ENCODE measurements at places on chromosomes 16 and 17.

- DNase-seq: no peak
Measured at GRCh38 chr16:21667575-21667974, 3.8 kb downstream of the OTOA start.

DNA sequence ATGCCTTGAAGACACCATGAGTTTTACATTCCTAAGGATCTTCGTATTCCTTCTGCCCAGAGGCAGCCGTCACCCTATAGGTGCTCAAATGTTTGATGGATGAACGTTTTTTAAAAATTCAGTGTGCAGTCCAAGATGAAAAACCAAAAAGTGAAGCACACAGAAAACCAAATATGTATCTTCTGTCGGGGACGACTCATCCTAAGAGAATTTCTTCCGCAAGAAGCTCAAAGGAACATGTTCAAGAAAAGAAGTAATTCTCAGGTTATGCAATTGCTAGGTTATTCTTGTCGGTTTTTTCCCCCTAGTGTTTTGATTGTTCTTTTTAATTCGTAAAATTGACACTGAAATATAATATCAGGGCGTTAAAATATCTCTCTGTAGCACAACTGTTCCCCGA lies 1.4 kb downstream of the CENPV start:
- no peak for DNase-seq

DNA sequence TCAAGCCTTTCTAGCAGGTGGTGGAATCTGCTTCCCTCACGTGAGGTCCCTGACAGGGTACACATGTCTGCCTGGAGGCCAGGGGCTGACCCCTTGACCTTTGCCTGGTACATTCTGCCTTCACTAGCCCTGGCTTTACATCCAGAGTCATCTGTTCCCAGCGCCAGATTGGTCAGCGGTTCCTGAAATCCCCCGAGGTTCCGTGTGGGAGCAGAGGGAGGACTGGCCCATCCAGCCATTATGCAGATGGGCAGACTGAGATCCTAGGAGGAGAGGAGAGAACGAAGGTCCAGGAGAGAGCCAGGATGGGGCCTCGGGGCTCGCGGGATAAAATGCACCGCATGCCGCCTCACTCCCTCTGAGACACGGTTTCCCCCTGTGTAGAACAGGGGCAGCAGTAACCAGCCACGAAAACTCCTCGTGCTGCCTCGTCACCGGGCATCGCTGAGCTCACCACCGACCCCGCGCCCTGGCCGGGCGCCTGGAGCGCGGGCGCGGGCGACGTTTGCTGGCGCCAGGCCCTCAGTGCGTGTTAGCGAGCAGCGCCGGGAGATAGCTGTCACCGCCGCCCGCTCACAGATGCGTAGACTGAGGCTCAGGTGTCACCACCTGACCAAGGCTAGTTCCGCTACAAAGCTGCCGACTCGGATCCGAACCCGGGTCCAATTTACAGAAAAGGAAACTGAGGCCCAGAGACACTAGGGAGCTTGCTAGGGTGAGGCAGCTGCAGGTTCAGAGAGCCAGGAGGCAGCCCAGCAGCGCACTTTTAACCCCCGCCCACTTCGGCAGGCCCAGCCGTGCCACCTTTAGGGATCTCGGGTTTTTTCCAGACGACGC lies 811 bp upstream of the MAP2K3 start:
- peak; percentile 18 for DNase-seq

DNA sequence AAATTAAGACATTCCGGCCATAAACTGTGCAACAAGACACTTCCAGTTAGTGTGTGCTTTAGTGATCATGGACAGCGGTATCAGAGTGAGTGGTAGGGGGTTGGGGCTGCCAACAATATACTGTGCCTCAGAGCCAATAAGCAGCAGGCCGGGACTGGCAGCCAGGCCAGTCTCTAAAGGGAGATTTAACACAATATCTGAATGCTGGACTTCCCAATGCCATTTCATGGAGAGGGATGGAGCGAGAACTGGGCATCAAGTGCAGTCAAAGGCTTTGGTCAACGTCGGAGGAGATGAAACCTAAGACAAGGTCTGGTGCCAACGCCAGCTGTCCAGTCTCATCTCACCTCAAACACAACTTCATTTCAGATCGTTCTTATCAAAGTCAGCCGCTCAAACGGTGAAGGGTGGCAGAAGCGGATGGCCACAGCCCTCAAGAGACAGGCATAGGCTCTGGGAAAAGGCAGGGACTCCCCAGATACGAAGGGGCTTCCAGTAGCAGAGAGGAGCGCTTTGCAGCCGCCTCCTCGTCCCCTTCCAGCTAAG lies 935 bp downstream of the USP32 start:
- peak; percentile 55 for DNase-seq

- no peak for DNase-seq
Measured at GRCh38 chr16:88378401-88378800, 4.4 kb upstream of the ZNF469 start.

- DNase-seq: peak; percentile 90
Measured at GRCh38 chr17:1082579-1082978, 85.7 kb downstream of the TIMM22 start.

DNA sequence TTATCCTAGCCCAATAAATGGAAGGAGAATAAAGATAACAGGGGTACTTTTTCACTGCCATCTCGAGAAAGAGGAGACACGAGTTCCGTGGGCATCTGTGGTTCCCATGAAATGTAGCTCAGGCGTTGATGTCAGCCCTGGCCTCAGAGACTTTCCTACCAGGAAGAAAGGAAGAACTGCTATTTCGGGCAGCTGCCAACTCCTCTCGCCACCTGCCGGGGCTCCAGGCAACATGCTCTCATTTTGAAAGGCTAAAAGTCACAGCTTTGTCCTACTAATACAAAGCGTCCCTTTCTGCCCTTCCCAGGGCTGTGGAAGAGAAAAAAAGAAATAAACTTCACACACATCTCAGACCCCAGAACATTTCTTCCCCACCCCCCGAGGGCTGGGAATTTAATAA lies 65.8 kb downstream of the DHRS7C start:
- DNase-seq: peak; percentile 40

DNA sequence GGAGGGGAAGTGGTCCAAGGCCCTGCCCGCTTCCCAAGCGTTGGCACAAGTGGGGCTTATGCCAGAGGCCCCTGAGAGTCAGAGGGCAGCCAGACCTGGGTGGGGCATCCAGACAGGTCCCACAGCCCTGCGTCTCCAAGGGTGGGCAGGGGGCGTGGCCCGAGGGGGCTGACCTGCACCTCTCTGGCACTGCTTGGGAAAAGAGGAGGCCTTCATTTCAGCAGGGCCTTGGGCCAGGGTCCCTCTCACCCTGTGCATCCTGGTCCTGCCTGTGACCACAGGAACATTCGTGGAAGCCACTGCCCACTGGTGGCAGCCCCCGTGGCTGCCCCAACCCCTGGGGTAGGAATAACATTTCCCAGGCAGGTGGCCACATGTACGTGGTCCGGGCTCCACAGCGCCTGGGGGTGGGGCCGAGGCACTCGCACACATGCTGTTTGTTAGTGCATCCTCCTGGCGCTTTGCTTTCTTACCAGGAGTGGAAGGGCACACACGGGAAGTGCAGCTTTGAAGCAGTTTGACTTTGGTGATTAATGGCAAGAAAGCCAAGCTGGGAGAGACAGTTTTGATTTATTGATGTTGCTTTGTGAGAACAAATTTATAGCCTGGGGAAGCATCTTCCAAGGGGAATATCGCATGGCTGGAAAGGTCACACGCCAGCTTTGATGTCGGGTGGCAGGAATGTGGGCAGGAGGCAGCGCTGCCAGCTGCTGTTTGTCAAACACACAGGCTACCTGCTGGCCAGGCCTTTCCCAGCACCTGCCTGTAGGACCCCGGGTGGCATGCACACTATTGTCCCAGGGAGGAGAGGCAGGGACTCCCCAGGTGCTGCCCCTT lies 4.3 kb downstream of the CENPX start:
- peak; percentile 61 for DNase-seq

DNA sequence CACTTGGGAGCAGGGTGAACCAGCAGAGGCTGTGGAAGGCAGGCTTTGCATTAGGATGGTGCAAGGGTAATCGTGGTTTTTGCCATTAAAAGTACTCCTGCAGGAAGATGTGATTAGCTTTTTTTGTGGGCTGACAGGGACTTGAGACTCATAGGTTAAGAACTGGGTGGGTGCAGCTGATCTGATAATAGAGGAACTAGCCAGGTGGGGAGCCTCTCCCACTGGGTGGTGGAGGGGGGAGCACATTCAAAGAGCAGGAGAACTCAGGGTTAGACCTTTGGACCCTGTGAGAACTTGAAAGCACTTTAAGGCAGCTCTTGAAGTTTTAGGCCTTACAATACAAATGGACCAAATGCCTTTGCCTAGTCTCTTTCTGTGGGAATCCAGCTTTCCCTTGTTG lies 32.4 kb downstream of the CCL4 start:
- no peak for DNase-seq

- DNase-seq: no peak
Measured at GRCh38 chr16:4801051-4801961, 1.1 kb downstream of the ROGDI start.

- no peak for DNase-seq
Measured at GRCh38 chr16:85216522-85217375, 104.5 kb upstream of the CIBAR2 start.

GRCh38 chr16:508884-509736 lies 18.4 kb upstream of the CAPN15 start:
- DNase-seq: no peak

GRCh38 chr17:62703776-62704380 lies 76.4 kb downstream of the MRC2 start:
- peak; percentile 72 for DNase-seq

DNA sequence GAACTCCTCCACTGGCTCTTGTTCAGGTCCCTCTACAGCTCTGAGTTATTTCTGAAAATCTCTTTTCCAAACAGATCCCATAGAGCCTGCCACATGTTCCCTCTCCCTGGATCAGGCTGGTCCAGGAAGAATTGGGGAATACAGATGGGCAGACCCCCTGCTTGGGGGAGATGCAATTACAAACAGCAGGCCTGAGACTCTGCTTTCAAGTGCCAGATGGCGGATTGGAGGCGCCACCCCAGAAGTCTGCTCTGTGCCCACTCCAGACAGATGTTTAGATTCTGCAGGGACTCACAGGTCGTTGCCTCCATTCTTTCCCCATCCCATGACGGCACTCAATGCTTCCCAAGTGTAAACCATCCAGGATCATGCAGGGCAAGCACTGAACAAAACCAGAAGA lies 316.6 kb downstream of the SLC39A11 start:
- DNase-seq: no peak

GRCh38 chr17:81233811-81234505 lies 4.9 kb downstream of the TEPSIN start:
- no peak for DNase-seq

DNA sequence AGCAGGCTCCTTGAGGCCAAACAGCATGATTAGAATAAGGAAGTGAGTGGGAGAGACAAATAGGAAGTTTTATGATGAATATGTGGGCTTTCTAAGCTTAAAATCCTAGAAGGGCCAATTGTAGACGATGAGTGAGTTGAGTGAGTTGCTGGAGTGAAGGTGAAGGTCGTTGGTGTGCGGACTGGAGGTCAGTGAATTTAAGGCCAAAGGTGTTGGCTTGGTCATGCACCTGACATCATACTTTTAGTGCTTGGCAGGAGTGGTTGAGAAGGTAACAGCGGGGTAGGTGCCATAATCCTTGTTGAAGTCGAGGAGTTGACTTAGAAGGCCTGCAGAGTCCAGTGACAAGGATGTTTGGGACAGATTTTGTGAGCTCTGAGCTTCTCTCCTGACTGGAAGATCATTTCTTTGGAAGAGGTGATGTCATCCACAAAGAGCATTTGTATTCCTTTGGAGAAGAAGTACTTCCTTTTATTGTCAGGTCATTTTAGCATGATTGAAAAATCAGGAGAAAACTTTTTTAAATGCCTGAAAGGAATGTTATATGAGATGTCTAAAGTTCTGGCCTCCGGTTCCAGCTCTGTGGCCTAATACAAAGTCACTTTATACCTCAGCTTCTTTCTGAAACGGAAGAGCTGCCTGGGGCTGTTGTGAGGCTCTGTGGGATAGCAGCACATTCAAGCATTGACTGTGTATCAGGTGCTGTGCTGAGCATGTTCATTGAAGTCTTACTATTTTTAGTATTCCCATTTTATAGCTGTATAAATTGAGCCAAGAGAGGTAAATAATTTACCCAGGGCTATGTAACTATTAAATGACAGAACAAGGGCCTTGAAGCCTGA lies 53.6 kb upstream of the TBX2 start:
- DNase-seq: no peak

DNA sequence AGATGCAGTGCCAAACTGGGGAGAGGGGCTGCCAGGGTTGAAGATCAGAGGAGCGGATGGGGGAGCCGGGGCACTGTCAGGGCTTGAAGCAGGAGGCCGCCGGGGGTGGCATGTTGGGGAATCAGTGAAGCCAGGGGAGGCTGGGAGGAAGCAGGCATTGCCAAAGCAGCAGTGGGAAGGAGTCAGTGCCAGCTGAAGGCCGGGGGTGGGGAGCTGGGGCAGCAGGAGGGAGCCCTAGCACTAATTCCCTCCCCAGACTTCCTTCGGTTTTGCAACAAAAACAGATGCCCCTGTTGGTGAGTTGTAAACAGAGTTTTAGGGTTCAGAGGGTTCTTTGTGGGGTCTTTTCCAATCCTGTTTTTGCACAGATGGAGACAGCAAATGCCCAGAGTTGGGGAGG lies 10.9 kb upstream of the TAC4 start:
- no peak for DNase-seq

- DNase-seq: no peak
Measured at GRCh38 chr17:73028299-73028755, 64.2 kb downstream of the SLC39A11 start.

DNA sequence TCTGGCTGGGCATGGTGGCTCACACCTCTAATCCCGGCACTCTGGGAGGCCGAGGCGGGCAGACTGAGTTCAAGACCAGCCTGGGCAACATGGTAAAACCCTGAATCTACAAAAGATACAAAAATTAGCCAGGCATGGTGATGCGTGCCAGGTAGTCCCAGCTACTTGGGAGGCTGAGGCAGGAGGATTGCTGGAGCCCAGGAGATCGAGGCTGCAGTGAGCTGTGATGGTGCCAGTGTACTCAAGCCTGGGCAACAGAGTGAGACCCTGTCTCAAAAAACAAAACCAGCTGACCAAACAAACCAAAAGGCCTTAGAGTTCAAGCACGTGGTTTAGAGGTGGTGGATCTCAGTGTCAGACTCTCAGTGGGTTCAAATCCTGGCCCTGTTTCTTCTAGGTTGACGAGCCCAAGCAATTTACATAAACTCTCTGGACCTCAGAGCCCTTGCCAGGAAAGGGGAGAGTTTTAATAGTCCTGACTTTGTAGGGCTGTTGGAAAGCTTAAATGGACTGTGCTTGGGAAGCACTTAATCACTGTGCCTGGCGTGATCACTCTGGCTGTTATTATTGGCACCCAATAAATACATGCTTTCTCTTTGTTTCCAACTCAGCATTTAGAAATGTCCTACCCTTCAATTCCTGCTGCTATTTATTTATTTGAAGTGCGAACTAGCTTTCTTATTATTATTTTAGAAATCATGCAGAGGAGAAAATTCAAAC lies 44.7 kb downstream of the ABCC1 start:
- peak; percentile 55 for DNase-seq

GRCh38 chr16:10922328-10923145 lies 19.7 kb downstream of the DEXI start:
- DNase-seq: no peak

- DNase-seq: peak; percentile 73
Measured at GRCh38 chr16:4371357-4372000, at the start of gene VASN. VASN (plus strand) TSS chr16:4371848; CDS start chr16:4380878, 9,030 bp downstream.
